ENCODE measurements at places on chromosomes 5 and 9. TPM values are rescaled to one million over a fixed set of nuclear protein-coding genes. Genes with fewer than 3 reads are reported as not detected.

The SLC23A1 gene
- 1.5 TPM for total RNA-seq

The PCDHA4 gene
- total RNA-seq: not detected

The PCDHB15 gene
- total RNA-seq: not detected

The HSPB3 gene
- not detected for total RNA-seq

Measured in activated T-helper 1 cell treated with anti-CD3 and anti-CD28 coated beads, Interleukin-12 subunit alpha, Interleukin-12 subunit beta, Interleukin-2, Interleukin-4 antibody, amounts not matched to agents 30 ng/mL and 10 ng/mL and 1 ng/mL, durations not matched to agents 14 hours and 24 hours and 36 hours (primary cell).